ENCODE measurements at places on chromosomes 6 and 20. TPM values are rescaled to one million over a fixed set of nuclear protein-coding genes. Genes with fewer than 3 reads are reported as not detected.

DNA sequence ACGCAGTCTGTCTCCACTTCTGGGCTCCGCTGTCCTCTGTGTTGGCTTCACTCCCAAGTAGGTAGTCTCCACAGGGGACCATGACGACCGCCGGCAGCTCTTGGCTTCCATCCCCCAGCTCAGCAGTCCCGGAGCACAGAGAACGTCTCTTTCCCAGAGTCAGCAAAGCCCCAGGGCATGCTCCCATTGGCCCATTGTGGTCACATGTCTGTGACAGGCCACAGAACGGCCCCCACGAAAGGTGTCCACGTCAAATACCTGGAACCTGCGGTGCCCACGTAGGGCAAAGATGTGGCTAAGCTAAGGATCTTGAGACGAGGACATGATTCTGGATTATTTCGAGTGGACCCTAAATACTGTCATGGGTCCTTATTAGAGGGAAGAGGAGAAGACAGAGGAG is 438.4 kb upstream of the SULF2 start:
- no peak for ATAC-seq

BPIFA1 gene
- total RNA-seq, result not detected

DNA sequence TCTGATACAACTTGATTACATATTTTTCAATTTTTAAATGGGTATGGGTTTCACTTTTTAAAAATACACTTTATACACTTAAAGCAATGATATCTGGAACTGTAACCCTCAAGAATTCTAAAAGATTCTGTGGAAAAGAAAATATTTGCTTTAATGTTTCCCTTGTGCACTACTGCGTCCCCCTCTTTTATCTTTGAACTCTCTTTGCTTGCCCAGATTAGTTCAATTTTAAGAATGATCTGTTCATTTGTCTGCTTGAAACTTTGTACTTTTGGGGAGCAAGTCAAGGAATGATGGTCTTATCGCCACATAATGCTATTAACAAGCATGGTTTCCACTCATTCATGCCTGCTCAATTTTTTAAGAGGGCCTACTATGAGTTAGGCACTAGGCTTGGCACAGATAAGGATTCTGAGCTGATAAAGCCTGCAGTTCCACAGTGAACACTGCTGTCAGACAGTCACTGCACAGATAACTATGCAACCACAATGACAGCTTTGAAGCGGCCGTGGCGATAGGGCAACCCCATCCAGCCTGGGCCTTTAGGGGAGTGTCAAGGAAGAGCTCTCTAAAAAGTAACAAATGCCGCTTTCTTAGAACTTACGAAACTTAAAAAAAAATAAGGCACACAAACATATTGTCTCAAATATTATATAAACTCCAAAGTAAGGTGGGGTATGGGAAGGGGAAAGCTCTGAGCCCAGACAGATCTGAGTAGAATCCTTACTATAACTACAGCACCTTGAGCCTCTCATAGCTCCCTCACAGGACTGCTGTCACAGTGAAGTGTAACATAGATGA is 29.7 kb downstream of the FYN start:
- peak; percentile 29 for ATAC-seq

DNA sequence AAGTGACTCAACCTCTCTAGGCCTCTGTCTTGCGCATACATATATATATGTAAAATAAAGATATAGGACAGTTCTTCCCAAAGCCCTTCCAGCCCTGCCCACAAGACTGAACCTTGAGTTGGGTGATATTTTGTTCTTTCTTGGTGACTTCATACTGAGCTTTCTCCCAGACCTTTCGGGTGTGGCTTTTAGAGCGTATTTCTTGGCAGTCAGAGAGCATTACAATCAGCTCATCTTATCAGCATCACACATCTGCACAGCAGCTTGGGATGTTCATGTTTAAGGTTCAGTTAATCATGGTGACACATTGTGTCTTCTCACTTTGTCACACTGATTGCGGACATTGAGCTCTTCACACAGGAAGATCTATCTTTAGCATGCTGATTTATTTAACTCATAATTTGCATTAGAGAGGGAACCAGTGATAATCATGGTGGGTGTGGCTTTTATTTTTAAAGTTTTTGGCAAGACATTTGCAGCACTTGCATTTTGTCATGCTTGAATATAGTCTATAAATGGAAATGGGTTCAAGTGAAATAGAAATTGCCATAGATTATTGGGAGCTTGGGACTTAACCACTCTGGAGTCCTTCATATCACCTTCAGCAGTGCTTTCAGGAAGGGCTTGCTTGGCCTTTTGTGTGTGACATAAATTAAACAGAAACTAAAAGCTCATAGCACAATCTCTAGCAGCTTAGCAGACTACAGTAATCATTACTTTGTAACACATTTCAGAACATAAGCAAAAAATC is 8.3 kb downstream of the KIF3B start:
- no peak for ATAC-seq

DNA sequence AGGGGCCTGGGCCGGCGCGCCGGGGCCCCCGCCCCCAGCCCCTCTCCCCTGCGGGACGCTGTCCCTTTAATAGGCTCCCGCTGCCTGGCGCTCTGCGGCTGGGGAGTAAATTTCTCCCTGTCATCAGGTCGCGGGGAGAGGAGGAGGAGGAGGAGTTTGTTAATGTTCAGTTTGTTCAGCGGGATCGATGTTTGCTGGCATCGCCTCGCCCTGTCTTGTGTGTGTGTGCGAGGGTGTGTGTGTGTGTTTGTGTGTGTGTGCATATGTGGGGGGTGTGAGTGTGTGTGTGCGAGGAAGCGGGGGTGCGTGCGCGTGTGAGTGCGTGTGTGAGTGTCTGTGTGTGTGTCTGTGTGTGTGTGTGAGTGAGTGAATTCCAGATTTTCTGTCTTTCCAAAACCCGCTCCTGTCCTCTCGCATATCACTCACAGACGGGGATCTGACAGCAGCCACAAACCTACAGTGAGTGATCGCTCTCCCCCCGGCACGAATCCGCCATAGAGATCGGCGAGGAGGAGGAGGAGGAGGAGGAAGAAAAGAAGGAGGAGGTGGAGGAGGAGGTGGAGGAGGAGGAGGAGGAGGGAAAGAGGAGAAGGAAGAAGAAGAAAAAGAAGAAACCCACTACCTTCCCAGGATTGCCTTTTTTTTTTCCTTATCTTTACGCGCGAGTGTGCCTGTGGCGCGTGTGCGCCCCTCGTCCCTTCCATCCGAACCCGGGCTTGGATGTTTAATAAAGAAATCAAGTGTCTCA is at the start of gene TSHZ2:
TSS of gene TSHZ2 (plus strand) at position 169 of the 748 bp plus-strand sequence. CDS start 936 bp downstream, outside the sequence.
- ATAC-seq, result peak; percentile 87

DNA sequence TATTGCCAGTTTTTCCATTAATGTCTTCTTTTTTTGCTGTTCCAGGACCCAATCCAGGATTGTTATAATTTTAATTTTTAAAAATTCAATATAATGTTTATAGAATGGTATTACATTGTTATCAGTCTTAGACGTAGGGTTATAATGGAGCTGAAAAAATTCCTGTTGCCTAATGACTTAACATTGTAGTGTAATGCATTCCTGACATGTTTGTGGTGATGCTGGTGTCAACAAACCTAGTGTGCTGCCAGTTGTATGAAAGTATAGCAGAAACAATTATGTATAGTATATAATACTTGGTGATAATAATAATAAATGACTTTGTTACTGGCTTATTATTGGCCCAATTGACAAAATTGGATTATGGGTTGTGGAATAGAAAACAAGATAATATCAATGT is 30.4 kb downstream of the KIZ start:
- no peak for ATAC-seq

- ATAC-seq, result no peak
These were observed 5.4 kb upstream of the GINM1 start for GRCh38 chr6:149560736-149561135.
